ENCODE measurements at places on chromosomes 7 and 10.

DNA sequence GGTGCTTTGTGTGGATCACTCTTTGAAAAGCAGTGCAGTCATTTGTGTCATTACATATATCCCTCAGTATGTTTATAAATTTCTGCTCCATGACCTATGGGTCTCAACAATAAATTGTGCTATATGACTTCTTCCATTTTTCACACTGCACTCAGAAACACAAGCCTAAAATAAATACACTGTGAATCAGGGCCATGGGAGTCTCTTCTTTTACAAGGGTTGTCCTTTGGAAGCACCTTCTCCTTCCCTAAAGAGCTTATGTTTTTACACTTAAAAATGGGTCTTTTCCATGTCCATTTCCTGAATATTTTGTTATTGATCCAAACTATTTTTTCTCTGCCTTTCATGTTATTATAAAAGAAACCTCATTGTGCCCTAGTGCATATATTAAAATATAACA, 108.3 kb upstream of the MEOX2 start:
- no peak for ATAC-seq

- peak; percentile 44 for ATAC-seq
Observed at GRCh38 chr10:89217057-89217990, 10.2 kb upstream of the CH25H start.

- peak; percentile 84 for ATAC-seq
Observed at GRCh38 chr10:103745341-103746247, 109.8 kb downstream of the SH3PXD2A start.

GRCh38 chr10:124292911-124293615, 125.7 kb downstream of the OAT start:
- no peak for ATAC-seq

GRCh38 chr10:26621889-26622711, 75.4 kb upstream of the PDSS1 start:
- peak; percentile 55 for ATAC-seq

GRCh38 chr10:78770167-78771090, 298.3 kb upstream of the ZMIZ1 start:
- ATAC-seq: no peak

GRCh38 chr7:121401896-121402295, 5.8 kb upstream of the FAM3C start:
- no peak for ATAC-seq

GRCh38 chr7:126702242-126703016, 550.3 kb downstream of the GRM8 start:
- no peak for ATAC-seq

DNA sequence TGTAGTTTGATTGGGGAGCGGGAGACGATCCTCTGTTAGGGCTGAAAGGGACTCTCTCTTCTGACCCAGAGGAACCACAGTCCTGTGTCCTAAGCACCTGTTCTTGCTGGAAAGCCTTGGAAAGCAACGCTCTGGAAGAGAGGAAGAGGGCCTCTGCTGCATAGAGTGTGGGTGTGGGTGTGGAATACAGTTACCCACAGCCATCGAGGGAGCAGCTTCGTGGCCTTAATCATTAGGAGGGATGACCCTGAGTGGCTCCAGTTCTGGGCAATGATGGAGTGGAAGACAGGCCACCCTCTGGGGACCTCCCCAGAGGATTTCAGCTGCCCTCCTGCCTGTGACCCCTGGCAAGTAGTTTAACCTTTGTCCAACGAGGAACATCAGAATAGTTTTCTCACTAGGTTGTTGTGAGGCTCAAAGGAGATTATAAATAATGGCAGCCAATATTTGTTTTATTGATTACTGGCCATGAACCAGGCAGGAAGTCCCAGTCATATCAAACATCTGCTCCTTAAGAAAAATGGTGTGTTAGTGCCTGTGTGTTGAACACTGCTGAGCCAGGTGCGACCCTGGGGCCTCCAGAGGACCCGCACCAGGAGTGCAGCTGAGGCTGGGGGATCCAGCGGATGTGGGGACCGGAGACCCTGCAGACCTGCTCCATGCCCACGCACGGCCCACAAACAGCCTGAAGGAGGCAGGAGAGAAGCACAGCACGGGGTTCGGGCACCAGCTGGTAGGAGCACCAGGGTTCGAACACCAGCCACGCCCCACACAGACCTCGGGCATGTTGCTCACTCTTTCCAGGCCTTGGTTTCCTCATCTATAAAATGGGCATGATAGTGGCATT, 35.6 kb downstream of the FAM241B start:
- ATAC-seq: no peak

DNA sequence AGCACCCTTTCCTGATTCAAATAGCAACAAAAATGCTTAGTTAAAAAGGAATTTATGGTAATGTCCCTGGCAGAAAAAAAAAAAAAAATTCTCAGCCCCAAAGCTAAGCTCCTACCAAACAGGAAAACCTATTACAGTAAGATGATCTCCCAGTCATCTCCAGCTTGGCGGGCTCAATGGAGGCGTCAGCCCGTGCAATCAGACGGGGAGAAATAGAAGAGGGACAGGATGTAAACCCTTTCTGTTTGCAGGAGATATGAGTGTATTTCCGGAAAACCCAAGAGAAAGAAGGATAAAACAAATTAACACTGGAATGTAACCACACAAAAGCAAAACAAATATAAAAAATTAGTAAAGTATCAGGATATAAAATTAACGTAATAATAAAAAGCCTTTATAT, 242.8 kb downstream of the TCERG1L start:
- ATAC-seq: no peak

DNA sequence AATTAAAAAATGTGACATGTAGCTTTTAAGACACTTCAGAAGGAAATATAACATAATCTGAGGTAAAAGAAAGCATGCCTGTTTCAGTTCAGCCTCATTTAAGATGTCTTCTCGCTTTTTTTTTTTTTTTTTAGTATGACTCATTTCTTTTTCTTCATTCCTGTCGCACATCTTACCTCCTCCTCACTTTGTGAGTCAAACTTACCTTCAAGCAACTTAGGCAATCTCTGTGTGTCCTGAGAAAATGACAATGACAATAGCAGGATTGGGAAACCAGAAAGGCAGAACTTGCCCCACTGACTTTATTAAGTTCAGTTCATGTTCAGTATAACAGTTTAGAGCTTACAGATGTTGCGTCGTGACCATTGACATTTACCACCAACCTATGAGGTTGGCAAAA, 7.7 kb downstream of the PTN start:
- ATAC-seq: no peak

DNA sequence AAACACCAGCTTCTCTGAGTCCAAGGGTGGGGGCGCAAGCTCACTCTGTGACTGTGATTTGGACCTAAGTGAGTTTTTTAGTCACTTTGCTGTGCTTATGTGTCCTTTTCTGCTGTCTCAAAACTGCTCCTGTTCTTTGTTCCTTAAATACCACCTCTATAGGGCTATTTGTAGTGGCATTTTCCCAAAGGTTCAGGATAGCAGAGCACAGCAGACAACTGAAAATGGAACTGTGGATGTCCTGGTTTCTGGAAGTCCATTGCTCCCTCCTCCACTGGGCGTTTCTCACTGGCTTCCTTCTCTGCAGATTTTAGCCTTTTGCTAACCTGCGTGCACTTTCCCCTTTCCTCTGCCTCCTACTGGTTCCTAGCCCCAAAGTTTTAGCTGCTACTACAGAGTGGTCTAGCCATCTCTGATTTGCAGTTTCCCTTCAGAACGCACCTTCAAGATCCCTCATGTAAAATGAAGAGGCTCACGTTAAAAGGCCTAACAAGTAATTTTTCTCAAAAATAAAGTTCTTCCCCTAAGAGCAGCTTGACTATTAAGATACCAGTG, 25.6 kb downstream of the BLVRA start:
- ATAC-seq: no peak

DNA sequence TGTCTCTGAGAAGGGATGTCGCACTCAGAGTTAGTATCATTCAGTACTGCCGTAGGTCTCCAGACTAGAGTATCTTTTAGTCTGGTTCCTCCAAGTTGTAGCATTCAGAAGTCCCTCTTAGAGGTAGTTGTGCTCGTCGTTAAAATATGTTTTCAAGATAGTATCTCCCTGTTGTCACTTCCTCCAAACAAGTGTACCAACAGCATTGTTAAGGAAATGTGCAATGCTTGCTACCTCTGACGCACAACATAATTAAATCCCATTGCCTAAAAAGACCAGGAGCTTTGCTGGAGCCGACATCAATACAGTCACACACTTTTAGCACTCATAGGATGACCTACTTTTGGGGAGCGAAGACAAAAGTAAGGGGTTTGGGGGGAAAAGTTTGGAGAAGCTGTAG, 80.0 kb upstream of the STK17A start:
- no peak for ATAC-seq

- no peak for ATAC-seq
Observed at GRCh38 chr10:106576534-106576933, 588.0 kb downstream of the SORCS1 start.

- ATAC-seq: no peak
Observed at GRCh38 chr10:89151857-89152256, 55.3 kb downstream of the CH25H start.

DNA sequence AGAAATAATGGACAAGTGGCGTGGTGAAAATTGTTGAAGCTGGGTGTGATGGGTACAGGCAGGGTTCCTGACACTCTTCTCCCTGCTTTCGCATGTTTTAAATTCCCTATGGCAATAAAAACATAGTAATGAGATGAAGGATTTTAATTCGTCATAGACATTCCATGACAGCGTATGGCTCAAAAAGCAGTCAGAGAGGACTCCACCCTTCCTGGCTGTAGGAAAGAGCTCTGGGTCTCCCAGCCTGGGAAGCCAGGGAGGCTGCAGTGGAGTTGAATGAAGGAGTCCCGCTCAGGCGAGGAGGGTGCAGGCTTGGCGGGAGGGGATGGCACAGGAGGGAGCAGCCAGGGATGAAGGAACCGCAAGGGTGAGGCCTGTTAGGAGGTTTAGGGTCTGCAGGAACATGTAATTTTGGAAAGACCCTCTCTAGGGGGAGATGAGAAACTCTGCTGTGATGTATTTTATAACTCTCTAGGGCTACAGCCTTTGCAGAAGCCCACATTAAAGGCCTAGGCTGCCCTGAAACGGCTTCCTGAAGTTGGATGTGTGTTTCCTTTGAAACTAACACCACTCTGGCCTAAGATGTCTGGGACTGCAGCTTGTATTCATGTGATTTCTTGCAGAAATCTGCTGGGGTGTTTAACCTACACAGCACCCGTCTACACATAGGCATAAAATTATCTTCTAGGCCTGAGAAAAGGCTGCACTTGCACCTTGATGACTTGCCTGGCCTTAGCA, 7.6 kb upstream of the LARP4B start:
- ATAC-seq: no peak

DNA sequence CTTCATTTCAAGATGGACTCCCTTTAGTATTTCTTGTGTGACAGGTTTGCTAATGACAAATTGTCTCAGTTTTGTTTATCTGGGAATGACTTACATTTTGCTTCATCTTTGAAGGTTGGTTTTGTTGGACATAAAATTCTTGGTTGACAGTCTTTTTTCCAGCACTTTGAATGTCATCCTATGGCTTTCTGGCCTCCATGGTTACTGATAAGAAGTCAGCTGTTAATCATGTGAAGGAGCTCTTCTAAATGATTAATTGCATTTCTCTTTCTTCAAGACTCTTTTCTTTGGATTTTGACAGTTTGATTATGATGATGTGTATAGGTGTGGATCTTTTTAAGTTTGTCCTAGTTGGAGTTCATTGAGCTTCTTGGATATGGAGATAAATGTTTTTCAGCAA, 26.9 kb upstream of the HHEX start:
- no peak for ATAC-seq

DNA sequence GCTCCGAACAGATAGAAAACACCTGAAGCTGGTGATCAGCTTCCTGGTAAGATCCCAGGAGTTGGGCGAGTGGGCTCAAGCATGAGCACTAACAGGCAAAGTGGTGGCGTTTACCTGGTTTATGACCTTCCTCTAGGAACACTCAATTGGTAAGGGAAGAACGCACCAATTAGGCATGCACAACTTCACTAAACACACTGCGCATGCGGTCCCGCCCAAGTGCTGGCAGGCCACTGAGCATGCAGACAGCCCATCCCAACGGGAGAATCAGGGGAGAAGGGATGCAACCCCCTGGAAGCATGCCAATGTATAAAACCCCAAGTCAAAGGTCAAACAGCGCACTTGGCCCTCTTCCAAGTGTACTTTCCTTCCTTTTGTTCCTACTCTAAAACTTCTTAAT, 70.4 kb downstream of the LYZL2 start:
- no peak for ATAC-seq

GRCh38 chr10:36675458-36675880, 449.9 kb upstream of the ANKRD30A start:
- no peak for ATAC-seq

DNA sequence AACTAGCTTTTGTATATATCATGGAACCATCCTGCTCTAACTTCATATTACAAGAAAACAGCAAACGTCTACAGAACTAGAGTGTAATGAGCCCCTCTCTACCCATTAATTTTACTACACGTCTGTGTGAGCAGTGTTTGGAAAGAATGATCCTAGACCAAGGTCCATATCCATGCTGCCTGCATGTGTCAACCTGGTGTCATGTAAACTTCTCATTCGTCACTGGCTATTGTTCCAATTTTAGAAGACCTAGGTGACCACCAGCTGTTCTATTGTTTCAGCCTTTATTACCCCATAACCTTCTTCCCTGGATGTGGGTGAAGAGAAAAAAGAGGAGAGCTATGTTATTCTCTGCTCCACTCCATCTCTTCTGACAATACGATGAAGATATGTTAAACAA, 77.1 kb downstream of the CREM start:
- no peak for ATAC-seq

GRCh38 chr10:91513598-91514424, 103.7 kb downstream of the HECTD2 start:
- no peak for ATAC-seq

DNA sequence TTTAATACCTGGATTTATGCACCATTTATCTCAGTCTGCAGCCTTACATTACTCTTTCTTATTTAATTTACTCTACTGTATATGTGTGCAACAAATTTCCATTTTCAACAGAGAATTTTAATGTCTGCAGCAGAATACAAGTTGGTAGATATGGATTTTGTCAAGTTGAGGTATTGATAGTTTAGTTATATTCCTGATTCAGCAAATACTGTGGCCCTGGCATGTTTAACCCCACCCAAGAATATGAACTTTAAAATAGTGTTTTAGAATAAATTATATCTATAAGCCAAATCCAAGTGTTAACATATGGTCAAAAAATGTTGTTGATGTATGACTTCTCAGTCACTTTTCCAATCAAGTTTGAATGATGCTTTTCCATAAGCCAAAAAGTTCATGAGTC, 378.4 kb upstream of the NRG3 start:
- ATAC-seq: no peak

DNA sequence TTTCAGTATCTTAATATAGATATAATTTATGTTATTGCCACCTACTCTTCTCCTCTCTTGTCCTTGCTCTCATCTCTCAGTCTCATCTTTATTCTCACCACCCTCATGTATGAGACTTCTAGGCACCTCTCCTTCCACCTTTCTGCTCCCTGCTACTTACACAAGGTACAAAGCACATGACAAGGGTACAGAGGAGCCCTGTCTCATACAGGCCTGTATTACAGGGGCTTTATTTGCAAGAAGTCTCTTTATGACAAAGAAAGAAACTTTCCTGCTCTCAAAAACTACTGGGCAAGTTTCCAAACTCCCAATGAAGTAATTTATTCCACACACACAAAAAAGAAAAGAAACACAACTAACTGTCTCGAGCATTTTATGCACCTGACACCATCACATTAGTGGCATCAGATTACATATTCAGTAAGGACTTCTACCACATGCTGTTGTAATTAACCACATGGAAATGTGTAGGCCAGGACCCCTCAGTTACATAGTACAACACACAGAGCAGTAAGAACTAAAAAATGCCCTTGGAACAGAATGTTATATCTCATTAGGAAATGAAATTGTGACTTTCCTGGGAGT, 253.1 kb downstream of the FZD1 start:
- no peak for ATAC-seq

GRCh38 chr10:117578999-117579590, 36.5 kb downstream of the EMX2 start:
- ATAC-seq: no peak

GRCh38 chr10:48442090-48442808, 135.8 kb downstream of the MAPK8 start:
- no peak for ATAC-seq
